Stimulated activated CD4-positive, alpha-beta T cell treated with anti-CD3 and anti-CD28 coated beads, Interleukin-1b, Interleukin-23, amount 100 ng/mL, for 24 hours (primary cell): ENCODE measurements at places on chromosomes 2 and 18.

GRCh38 chr18:57743008-57743407 lies 60.1 kb downstream of the ATP8B1 start:
- no peak for DNase-seq

DNA sequence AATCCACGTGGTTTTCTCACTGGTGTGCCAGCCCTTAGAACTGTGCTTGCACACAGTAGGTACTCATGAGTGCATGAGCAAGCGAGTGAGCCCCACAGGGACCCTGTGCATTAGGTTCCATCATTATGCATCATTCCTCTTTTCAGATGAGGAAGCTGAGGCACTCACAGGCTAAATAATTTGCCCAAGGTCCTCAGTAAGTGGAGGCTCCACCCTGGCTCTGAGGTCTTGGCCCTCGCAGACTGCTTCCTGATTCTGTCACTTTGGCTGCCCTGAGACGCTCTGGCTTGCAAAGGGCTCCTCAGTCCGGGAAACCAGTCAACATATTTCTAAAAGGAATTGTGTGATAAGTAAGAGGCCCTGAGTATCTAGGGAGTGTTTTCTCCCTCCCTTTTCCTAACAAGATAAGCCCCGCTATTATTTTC lies 71.7 kb downstream of the IL1R2 start:
- DNase-seq: no peak

DNA sequence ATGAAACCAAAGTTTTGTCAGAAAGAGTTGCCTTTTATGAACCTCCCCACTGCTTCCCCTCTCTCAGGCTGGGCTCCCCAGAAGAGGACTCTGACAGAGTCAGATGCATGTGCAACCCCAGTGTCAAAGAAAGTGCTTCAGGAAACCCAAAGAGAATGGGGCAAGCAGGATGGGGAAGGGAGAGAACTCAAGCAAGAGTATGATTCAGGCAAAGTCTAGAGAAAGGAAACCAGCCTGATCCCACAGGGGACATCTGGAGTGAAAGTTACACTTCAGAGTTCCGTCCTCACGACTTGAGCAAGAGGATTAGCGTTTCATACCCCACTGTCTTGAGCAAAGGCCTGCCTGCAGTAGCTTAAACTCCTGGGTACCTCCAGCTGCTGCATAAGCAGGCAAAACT lies 51.8 kb upstream of the EPC2 start:
- no peak for DNase-seq

DNA sequence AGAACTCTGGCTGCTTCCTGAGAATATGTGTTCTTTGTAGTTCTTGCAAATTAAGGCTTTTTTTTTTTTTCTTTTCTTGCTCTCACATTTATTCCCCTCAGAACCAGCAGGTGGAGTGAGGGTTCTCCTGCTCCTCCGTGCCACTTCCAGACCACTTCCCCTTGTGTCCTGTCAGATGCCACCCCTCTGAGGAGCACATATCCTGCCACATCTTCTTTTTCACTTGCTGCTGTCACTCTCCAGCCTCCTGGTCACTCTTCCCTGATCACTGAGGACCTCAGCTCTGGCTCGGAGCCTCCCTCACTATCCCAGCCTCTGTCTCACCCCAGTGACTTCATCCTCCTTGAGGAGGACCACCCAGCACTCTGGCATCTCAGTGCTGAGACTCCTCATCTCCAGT lies 100.5 kb downstream of the TACR1 start:
- DNase-seq: no peak

DNA sequence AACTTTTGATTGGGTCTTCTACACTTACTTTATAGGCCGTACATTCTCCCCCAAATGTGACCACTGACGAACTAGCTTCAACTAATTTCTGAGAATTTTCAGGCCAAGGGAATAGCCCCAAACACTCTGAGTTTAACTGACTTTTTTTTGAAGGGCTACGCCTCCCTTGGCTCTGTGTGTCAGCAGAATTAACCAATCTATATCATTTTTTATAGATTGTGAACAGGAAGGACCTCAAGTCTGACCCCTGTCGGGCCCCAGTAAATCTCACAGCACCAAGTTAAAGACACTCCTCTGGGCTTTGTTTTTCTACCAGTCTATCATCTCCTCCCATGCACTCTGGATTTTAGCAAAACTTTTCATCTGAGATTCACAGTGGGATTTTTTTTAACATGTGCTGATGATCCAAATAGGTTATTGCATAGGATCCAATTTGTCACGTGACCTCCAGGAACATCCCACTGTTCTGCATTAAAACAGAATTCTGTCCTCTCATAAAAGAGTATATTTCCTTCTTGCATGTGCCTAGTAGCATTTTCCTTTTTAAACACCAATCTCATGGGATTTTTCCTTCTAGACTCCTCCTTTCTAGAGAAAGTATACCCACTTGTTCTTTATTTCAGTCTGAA lies 307.1 kb downstream of the OSR1 start:
- no peak for DNase-seq

DNA sequence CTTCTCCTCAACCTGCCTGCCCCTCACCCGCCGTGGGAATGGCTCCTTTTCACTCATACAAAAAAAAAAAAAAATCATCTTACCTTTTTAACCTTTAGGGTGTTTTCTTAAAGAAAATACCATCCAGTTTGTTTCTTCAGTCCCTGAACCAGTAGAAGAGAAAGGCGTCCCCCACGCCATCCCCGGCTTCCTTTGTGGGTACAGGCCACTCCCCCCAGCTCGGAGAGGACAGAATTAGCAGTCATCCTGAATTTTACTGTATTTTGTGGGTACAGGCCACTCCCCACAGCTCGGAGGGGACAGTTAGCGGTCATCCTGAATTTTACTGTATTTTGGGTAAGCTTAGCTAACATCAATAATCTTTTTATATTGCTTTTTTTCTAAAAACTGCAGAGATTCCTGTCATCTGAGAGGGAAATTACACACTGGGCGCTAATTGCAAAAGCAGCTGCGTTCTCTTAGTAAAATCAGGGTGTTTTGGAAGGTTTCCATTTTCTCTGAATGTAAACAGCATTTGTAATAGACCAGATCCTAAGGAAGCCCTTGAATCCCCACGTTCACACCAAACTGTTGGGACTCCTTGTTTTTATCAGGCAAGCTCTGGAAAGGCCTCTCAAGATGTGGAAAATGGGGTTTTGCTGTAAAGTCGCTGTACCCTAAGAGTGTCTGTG lies 72.5 kb downstream of the NFATC1 start:
- DNase-seq: no peak
